Tongue (tissue), 3 donors: ENCODE measurements at places on chromosomes 1 and 21. TPM values are rescaled to one million over a fixed set of nuclear protein-coding genes. Genes with fewer than 3 reads are reported as not detected.

Gene RAB3B
- 0.51 TPM for total RNA-seq

DNA sequence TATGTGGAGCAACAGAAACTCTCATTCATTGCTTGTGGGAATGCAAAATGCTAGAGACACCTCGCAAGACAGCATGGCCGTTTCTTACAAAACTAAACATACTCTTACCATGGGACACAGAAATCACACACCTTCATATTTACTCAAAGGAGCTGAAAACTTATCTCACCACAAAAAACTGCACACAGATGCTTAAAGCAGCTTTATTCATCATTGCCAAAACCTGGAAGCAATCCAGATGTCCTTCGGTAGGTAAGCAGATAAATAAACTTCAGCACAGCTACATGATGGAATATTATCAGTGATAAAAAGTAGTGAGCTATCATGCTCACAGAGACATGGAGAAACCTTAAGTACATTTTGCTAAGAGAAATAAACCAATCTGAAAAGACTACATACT lies 124.3 kb downstream of the RERE start:
- DNase-seq: no peak

Gene KIF17
- total RNA-seq: 2.4 TPM

- DNase-seq: no peak
Observed at GRCh38 chr1:117590273-117590925, 15.4 kb upstream of the TENT5C start.

Gene TNFRSF25
- 33.0 TPM for total RNA-seq

GRCh38 chr1:68633141-68633919 lies 136.4 kb upstream of the DEPDC1 start:
- DNase-seq: peak; percentile 2

GRCh38 chr1:45339789-45340558 lies at the start of the genes MUTYH and TOE1:
Gene MUTYH, minus strand, starts transcription at chr1:45340440. Its CDS starts 5,935 bp downstream, at chr1:45334505.
Gene TOE1, plus strand, starts transcription at chr1:45340170. Its CDS starts 83 bp downstream, at chr1:45340253.
- DNase-seq: peak; percentile 94

- no peak for DNase-seq
Observed at GRCh38 chr21:37565530-37566223, 199.1 kb downstream of the DYRK1A start.

Gene AJAP1
- 0.51 TPM for total RNA-seq

DNA sequence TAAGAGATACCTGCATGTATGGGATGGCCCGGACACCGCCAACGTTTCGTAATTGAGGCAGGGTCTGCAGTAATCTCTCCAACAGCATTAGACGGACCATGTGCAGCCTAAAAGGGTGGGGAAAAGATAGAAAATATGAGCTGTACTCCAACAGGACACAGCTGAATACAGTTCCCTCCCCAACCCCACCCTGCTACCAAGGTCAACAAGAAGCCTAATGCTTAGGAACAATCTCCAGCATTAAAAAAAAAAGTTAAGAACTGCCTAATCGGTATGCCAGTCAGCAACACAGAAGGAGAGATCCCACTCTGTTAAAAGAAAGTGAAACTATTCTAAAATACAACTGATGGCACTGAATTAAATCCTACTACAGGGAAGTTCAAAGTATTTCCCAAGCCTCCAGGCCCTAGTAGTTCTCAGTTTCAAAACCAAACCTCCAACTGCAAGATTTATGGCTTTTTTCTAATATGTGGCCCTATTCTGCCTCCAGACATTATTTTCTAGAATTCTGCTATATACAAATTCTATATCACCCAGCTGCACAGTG lies 81.0 kb downstream of the UBR4 start:
- no peak for DNase-seq

Gene ADGRB2
- 7.9 TPM for total RNA-seq

Gene ZNF670
- total RNA-seq: 5.5 TPM

Gene MX2
- 8.7 TPM for total RNA-seq

DNA sequence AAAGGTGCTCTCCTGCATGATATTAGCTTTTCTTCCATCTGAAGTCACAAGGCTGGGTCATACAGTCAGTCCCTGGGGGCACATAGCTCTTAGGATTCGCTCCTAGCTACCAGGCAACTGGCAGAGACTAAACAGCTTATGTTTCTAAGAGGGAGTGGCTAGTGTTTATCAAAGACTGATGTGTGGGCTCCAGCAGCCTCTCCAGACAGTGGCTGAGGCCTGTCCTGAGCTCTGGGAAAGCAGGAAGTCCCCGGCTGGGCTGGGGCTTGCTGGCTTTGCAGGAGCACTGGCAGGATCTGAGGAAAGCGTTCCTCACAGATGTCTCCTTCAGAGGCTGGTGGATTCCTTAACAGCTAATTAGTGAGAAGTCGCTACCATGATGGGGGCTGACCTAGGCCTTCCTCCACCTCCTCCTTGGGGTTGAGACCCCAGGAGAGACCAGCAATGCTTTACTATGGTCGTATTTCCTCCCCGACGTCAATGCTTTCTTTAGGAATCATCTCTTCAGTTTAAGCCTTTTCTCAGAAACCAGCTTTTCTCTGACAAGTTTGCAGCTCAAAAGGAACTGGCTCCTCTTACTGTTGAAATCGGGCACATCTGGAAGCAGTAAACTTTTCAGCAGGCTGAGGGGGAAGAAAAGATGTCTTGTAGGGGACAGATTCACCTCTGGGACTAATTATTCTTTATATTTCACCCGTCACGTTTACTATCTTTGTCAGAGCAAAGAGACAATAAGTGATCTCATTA lies 33.5 kb upstream of the HHAT start:
- peak; percentile 89 for DNase-seq

- DNase-seq: peak; percentile 90
Observed at GRCh38 chr1:234675572-234675971, 65.6 kb upstream of the IRF2BP2 start.

DNA sequence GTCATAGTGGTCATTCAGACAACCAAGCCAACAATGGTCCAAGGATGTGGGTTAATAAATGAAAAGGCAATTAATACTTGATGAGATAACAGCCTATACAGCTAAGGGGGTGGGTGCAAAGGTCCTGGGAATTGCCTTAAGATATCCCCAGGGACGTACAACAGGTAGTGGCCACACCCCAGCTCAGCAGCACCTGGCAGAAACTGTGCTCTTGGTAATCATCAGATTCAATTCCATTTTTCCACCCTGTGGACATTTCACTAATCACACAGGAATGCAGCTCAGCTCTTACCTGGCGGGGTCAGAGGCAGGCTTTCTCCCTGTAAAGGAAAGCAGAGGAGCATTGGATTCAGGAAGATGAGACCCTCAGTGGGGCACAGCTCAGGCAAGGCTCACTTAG lies 32.9 kb downstream of the FCRL5 start:
- DNase-seq: no peak

DNA sequence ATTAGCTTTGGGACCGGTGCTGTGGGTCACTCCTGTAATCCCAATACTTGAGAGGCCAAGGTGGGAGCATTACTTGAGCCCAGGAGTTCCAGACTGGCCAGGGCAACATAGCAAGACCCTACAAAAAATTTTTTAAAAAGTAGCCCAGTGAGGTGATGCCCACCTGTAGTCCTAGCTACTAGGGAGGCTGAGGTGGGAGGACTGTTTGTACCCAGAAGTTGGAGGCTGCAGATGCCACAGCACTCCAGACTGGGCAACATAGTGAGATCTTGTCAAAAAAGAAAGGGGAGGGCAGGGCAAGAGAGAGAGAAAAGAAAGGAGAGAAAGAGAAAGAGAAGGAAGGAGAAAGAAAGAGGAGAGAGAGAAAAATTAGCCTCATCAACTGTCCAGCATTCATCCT lies 6.3 kb downstream of the ITSN1 start:
- DNase-seq: no peak

DNA sequence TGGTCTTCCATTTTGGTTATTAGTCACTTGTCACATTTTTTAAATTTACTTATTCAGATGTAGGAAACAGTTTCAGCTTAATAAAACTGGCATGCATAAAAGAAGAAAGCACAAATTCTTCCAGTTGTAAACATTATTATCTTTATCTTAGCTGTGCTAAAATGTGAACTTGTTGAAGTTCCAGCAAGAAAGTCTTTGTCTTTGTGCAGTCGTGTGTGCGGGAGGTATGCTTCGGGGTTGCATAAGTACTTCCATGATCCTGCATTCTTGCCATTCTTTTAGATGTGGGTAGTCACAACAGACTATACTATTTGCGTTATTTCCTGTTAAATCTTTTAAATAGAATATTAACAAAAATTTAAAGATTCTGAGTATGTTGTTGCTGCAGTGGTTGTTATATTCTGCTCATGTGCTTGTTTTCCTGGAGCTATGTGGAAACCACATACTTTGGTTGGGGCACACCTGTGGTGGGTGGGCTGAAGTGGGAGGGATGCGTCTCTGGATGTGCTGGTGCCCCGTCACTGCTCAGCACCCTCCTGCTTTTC lies 49.9 kb downstream of the CBS start:
- DNase-seq: no peak

Gene FCRL6
- not detected for total RNA-seq

- peak; percentile 14 for DNase-seq
Observed at GRCh38 chr1:193707271-193708021, 521.0 kb upstream of the B3GALT2 start.

Gene CLCA4
- 1.7 TPM for total RNA-seq
